ENCODE measurements at places on chromosomes 13 and 19. TPM values are rescaled to one million over a fixed set of nuclear protein-coding genes. Genes with fewer than 3 reads are reported as not detected.

CNFN gene
- 0.46 TPM for polyA plus RNA-seq

GRCh38 chr19:46551164-46551563 is 50.0 kb upstream of the CALM3 start:
- no peak for DNase-seq

- no peak for DNase-seq
Measured at GRCh38 chr19:44254496-44254895, 5.2 kb upstream of the ZNF233 start.

DNA sequence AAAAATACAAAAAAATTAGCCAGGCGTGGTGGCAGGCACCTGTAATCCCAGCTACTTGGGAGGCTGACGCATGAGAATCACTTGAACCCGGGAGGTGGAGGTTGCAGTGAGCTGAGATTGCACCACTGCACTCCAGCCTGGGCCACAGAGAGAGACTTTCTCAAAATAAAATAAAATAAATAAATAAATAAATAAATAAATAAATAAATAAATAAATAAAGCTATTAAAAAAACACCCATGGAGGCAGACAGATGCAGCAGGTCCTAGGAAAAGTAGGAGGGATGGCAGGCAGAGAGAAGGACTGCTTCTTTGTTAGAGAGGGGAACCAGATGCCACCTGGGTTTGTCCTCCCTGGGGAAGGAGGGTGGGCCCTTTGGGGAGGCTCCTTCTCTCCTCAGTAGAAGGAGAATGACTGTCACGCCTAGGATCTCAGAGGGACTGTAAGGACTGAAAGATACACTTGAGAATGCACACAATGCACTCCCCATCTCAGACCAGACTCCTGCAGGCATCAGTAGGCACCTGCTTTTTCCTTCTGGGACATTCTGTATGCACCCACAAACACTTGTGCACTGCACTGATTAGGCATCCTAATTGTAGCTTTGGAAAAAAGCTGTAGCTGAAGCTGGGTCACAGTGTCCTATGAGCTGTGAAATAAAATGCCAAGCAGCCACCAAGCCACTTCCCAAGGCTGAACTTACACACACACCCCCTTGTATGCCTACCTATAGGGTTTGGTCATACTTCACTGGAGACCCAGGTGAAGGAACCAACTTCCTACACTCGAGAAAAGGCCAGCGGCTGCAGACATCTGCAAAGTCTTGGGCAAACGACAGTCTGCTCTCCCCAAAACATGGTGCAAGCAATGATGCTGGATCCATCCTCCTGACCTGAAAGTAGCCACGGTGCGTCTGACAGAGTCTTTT is 18.9 kb upstream of the SLC35E1 start:
- no peak for DNase-seq

C13orf42 gene
- polyA plus RNA-seq, result not detected

- no peak for DNase-seq
Measured at GRCh38 chr13:70816853-70817252, 708.6 kb upstream of the KLHL1 start.

- DNase-seq, result no peak
Measured at GRCh38 chr19:7779631-7780486, 16.8 kb downstream of the CLEC4M start.

GRCh38 chr13:21328201-21328600 is 130.9 kb downstream of the ZDHHC20 start:
- DNase-seq, result no peak

GRIN2D gene
- 0.32 TPM for polyA plus RNA-seq

TMEM272 gene
- 0.42 TPM for polyA plus RNA-seq

PRKCG gene
- 0.11 TPM for polyA plus RNA-seq

- DNase-seq, result peak; percentile 7
Measured at GRCh38 chr13:72696579-72696978, 30.9 kb downstream of the MZT1 start.

CDX2 gene
- polyA plus RNA-seq, result not detected

DNA sequence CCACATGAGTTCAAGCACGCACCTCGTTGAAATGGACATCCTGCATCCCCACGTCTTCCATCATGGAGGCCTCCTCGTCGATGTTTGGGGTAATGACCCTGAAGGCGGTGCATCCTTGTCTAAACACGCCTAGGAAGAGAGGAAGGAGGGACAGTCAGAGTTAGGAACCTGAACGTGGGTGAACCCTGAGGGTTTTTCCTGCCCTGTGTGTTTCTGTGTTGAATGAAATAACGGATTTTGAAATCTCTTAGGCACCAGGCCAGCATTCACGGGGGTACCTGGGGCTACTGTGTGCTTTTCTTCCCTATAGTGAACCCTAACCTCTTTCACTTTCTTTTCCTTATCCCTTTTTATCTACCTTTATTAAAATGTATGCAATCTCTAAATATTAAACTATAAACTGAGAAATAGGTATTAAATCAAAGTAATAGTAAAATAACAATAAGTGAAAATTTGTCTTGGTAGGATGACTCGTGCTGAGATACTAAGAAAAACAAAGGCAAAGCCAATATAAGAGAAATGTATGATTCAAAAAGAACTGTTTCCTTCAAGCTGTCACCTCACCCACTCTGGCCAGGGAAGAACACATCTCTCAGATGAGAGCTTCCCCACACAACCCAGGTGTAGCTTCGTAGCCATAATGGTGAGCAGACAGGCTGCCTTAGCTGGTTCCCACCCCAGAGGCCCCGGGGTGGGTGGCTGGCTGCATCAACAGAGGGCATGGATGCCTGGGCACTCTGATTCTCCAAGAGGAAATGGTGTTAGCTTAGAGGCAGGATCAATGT is 72.1 kb upstream of the SLC15A1 start:
- DNase-seq, result no peak

DNA sequence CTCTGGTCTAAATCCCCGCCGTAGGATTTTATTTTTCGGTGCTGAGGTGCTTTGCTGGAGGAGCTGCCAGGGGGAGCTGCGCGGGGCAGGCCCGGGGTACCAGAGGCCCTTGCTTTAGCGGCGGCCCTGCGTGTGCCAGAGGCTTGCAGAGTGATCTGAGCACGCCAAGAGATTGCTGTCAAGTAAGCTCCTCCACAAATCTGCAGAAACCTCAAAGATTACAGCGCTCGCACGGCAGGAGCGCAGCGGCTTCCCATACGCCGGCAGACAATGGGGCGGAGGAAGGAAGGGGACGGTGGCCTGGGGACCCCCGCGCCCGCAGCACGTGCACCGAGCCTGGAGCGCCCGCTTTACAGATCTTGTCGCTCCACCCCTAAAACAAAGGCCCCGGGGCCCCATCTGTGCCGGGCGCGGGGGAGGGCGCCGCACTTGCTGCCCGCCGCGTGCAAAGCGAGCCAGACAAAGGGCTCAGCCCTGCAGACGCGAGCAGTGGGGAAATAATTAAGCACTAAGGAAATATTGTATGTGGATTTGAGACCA is 9.1 kb upstream of the C19orf12 start:
- DNase-seq, result no peak

- DNase-seq, result no peak
Measured at GRCh38 chr13:93881411-93881810, 598.1 kb downstream of the DCT start.

GRCh38 chr19:13986348-13986904 is 19.7 kb downstream of the RFX1 start:
- DNase-seq, result peak; percentile 31

KCNC3 gene
- polyA plus RNA-seq, result 20.3 TPM

ATP4B gene
- polyA plus RNA-seq, result 0.41 TPM

DNA sequence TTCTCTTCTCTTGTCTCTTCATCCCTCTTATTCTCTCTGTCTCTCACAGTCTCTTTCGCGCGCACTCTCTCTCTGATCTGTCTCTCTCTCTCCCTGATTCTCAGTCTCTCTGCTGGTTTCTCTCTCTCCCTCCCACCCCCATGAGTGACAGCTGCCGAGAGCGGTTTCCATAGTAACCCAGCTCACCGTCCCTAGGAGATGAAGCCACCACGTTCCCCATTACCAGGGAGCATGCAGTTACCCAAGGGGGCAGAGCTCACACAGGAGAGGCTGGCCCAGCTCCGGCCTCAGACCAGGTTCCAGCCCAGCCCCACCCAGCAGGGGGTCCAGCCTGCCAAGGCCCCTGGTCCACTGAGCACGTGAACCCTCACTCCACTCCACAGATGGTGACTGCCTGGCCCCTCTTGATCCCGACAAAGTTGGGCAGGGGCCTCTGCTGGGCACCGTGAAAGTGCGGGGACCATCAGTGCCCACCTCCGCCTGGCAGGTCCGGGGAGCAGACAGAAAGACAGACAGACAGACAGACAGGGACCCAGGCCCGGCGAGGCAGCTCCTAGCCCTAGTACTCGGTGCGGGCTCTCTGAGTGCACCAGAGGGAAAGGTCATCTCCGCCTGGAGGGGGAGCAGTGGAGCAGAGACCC is 50.6 kb downstream of the CELF5 start:
- no peak for DNase-seq

GRCh38 chr19:29487432-29487831 is 38.4 kb upstream of the VSTM2B start:
- DNase-seq, result no peak

- no peak for DNase-seq
Measured at GRCh38 chr19:4830768-4831265, 695 bp downstream of the TICAM1 start.

ZSCAN22 gene
- 3.8 TPM for polyA plus RNA-seq

DNA sequence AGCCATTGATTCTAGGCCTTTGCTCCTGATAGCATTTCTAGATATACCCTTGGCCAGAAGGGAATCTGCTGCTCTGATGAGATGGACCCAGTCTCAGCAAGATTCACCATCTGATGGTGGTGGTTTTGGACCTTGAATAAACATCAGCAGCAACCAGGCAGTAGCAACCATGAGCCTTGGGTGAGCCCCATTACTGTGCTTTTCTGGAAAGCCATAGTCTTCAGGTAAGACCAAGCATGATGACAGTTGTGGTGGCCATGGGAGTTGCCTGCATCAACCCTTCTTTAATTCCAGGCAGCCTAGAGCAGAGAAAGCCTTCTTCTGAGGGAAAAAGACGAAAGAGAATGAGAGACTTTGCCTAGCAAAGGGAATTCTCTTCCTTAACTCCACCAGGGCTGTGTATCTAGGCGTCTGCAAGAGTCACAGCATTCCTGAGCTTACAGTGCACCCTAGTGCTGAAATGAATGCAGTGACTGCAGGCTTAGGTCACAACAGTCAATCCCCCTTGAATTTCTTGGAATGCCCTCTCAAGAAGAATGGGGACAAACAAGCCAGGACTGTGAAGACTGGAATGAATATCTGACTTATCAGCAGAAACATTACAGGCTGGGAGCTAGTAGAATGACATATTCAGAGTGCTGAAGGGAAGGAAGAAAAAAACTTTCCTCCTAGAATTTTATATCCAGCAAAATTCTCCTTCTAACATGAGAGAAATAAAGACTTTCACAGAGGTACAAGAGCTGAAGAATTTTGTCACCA is 942.4 kb upstream of the PCDH20 start:
- no peak for DNase-seq

DNAAF3 gene
- polyA plus RNA-seq, result 4.8 TPM

DNA sequence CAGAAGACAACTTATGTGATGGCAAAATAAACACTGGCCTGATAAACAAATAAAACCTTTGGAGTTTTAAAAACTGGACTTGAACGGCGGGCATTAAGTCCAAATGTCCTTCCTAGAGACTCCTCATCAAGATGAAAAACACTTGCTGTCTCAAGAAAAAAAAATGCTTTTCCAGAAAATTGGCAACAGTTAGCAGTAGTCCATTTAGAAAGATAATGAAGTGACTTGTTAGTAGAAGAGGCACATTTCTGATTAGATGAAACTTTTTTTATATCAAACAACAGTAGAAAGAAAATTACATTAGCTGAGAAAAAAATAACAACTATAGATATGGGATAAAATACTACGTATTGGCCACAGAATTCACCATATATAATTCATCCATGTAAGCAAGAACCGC is 1750.7 kb upstream of the PCDH20 start:
- DNase-seq, result no peak

SACS gene
- polyA plus RNA-seq, result 18.5 TPM

IGFL1 gene
- not detected for polyA plus RNA-seq

- peak; percentile 17 for DNase-seq
Measured at GRCh38 chr19:39310558-39311311, 9.9 kb downstream of the LRFN1 start.

YIPF2 gene
- 31.9 TPM for polyA plus RNA-seq

- DNase-seq, result no peak
Measured at GRCh38 chr19:40612831-40613689, 11.9 kb downstream of the LTBP4 start.

- DNase-seq, result no peak
Measured at GRCh38 chr19:41821003-41821735, 23.3 kb downstream of the LYPD4 start.

IRF2BP1 gene
- polyA plus RNA-seq, result 15.3 TPM

C13orf46 gene
- polyA plus RNA-seq, result 0.50 TPM

NCAN gene
- polyA plus RNA-seq, result 0.07 TPM

- DNase-seq, result no peak
Measured at GRCh38 chr19:32580353-32580900, 563 bp upstream of the PDCD5 start.

ZNF44 gene
- 31.9 TPM for polyA plus RNA-seq

- DNase-seq, result no peak
Measured at GRCh38 chr13:29619995-29620394, 24.5 kb upstream of the SLC7A1 start.

DNA sequence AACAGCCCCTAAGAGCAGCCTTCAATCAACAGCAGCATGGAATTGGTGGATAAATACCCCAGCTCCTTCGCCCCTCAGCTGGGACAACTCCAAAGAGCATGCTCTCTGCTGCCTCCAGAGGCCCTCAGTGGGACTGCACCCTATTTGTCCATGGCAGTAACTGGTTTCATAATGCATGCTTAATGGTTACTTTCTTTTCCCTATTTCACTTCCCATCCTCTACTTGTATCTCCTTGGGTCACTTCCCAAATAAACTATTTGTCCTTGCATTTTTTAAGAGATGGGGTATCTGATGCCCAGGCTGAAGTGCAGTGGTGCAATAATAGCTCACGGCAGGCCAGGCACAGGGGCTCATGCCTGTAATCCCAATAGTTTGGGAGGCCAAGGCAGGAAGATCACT is 13.5 kb upstream of the TPM4 start:
- DNase-seq, result no peak

- peak; percentile 95 for DNase-seq
Measured at GRCh38 chr19:40190891-40191835, at the start of gene MAP3K10. TSS of gene MAP3K10 (plus strand) at chr19:40191426. CDS start at chr19:40192032, 606 bp downstream.

DNA sequence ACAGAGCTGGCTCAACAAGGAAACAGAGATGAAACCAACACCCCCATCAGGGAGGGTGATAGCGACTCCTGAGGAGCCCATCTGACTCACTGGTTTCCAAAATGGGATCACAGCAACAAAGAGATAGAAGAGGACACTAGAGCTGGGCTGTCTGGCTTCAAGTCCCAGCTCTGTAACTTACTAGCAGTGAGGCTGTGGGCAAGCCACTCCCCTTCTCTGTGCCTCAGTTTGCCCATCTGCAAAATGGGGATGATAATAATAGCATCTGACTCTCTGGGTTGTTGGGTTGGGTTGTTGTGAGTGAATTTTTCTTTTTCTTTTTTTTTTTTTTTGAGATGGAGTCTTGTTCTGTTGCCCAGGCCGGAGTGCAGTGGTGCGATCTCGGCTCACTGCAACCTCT is 14.3 kb downstream of the IGSF23 start:
- DNase-seq, result no peak

KANK3 gene
- polyA plus RNA-seq, result 24.4 TPM

DNA sequence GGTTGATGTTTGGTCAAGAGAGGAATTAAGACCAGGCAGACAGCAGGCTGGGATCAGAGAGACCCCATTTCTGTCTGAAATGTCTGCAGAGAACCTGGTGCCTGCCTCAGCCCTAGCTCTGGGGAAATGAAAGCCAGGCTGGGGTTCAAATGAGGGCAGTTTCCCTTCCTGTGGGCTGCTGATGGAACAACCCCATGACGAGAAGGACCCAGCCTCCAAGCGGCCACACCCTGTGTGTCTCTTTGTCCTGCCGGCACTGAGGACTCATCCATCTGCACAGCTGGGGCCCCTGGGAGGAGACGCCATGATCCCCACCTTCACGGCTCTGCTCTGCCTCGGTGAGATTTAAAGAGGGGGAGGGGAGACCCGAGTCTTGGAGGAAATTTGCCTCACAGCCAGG is at the start of gene LILRB4:
Gene LILRB4, plus strand, starts transcription at position 256 of the 400 bp plus-strand sequence. Its CDS starts 49 bp downstream, at position 305.
- DNase-seq, result no peak

GNA15 gene
- polyA plus RNA-seq, result 3.1 TPM

All from left lung (tissue), 14 donors.